ENCODE measurements at places on chromosomes 7 and 10.
A peak's percentile ranks its signal among the peaks of the same experiment; 100 is the strongest.

GRCh38 chr10:58972576-58973234 lies 203.7 kb upstream of the PHYHIPL start:
- DNase-seq, result no peak

DNA sequence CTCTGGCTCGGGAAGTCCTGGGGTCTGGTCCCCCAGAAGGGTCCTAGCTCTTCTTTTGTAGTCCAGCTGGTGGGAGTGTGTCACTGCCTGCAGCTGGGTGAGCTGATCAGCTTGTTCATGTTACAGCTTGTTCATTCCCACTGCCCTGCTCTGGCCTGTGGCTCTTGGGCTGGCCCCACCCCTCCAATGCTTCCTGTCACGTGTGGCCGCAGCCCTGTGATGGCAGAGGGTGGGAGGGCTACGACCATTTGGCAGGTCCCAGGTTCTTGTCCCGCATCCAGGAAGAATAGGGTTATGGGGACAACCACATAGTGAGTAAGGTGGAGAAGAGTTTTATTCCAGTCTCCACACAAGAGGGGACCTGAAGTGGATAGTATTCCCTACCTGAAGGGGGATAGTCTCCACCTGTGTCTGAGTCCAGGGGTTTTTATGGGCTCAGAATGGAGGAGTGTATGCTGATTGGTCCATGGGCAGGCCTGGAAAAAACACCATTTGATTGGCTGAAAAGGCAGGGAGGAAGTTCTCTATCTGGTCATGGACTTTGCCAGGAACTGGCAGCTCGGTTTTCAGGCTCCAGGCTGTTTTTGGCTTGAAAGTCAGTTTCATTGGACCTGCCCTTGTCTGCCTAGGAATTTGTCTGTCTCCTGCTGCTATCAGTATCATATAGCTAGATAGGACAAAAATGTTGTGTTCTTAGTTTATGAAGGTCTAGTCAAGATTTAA lies 13.1 kb downstream of the SDHAF3 start:
- DNase-seq, result no peak

DNA sequence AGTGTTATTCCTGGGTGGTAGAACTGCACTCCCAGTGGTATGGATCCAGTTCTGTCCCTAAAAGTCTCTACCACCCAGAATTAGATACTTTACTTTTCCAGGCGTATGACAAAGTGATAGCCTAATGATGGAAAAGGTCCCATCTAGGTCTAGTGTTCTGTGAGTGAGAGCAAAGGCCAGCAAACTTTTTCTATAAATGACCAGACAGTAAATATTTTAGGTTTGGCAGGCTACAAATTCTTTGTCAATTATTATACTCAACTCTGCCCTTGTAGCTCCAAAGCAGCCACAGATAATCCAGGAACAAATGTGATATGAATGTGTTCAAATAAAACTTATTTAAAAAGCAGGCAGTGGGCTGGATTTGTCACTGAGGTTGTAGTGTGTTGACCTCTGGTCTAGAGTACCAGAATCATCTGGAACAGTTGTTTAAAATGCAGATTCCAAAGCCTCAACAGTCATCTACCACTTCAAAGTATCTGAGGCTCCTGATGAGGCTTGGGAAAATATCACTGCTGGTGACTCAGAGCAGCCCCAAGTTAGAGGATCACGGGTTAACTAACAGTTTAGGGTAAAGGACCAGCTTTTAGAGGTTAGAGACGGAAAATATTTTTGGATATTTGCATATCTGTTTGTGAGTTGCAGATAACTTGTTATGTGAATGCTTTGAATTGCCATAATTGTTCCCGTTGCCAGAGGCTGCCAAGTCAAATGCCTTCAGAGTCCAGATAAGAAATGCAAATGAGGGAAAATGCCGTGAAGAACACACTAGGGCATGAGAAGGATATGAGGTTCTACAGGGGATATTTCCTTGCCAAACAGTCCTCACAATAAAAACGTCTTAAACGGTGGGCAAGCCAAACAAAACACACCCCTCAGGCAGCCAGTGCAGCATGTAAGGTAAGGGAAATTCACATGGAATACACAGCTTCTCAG lies 19.4 kb downstream of the NRAP start:
- DNase-seq, result no peak

DNA sequence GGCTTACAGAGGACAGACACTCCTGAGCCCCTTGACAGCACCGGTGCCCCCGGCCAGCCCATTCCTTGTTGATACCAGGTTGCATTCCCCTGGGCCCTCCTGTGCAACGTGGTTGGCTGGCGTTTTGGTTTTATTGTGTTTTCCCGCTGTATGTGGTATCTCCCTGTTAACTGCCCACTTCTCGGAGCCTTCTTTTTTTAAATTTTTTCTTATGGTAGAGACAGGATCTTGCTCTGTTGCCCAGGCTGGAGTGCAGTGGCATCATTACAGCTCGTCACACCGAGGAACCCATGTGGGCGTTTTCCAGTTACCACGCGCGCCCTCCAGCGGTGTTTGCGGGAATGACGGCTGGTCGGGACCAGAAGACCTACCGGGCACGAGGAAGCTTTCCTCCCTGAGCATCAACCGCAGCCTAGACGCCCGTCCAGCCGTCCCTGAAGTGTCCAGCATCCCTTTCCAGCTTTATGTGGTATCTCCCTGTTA lies 16.9 kb upstream of the ZFAND2A start:
- peak; percentile 69 for DNase-seq

GRCh38 chr7:40874756-40875155 lies 740.0 kb downstream of the SUGCT start:
- DNase-seq, result no peak

DNA sequence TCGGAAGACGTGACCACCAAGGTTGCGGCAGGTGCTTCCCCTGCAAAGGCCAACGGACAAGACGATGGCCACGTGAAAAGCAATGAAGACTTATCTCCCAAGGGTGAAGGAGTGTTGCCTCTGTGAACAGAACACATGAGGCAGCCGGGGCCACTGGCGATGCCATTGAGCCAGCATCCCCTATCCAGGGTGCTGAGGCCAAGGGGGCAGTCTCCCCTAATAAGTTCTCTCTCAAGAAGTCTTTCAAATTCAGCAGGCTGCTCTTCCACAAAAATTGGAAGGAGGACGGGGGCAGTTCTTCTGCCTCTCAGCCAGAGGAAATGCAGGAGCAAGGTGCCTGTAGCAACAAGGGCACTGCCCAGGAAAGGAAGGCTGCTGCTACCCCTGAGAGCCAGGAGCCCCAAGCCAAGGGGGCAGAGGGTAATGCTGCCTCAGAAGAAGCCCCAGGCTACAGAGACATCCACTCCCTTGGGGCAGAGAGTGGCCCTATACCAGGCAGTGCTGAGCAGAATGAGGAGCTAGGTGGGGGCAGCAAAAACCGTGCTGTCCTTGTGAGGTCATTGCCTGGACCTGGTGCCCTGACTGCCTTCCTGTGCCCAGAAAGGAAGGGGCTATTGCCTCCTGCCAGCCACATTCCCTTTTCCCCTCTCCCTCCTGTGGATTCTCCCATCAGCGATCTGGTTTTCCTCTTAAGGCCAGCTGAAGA lies 17.3 kb downstream of the NT5C2 start:
- no peak for DNase-seq

DNA sequence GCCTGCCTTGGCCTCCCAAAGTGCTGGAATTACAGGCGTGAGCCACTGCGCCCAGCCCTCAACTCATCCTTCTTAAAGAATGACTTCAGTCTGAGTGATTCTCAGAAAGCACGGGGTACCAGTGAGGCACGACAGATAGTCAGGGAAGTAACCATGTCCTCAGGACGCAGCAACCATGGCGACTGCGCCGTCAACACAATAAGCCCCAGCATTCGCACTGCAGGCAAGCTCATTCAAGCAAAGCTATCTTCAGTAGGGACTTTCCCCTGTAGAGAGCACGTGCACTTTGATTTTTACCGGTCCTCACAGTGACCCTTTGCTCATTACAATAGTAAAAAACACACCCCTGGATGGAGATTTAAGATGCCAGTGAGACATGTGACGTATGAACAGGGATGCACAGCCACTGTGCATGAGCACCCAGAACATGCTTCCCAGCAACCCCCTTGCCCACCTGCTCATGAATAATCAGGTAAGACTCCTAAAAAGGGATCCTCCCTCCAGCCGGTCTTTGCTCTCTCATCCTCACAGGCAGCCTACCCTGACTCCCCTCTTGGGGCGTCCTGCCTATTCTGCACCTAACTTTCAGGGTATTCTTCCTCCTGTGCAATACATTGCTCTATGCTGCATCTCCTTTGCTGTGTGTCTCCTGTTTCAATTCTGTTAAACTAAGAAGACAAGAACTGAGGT lies 9.1 kb downstream of the WDR86 start:
- DNase-seq, result no peak

DNA sequence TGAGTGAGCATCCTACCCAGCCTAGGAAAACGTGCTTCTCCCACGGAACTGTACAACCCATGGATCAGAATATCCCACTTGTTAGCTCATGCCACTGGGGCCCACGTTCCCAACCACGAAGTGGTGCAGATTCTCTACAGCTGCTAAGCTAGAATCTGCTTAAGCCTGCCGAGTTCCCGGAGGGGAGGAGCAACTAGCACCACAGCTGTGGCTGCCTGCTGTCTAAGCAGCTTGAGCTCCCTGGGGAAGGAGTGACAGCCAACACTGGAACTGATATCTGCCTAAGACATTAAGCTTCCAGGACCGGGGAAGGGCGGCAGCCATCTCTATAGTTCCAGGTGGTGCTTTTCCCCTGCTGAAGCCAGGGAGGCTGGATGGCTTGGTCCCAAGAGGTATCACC lies 334.7 kb upstream of the CHRM2 start:
- no peak for DNase-seq

DNA sequence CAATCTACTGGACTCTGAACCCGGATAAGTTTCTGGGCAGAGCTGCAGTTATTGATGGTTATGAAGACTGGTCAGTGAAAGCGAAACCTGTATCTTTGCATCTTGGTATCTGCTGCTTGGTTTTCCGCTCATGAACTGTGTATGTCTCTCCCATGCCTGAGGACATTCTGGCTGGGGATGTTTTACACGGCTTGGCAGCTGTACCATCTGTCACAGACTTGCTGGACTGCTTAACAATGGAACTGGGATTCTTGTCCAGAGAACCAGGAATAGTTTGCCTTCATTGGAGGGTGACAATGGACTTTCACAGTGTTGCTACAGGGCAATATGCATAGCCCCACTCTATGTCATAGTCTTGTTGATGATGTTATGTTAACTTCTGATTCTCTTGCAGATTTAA lies 119.9 kb upstream of the TMEM106B start:
- no peak for DNase-seq

DNA sequence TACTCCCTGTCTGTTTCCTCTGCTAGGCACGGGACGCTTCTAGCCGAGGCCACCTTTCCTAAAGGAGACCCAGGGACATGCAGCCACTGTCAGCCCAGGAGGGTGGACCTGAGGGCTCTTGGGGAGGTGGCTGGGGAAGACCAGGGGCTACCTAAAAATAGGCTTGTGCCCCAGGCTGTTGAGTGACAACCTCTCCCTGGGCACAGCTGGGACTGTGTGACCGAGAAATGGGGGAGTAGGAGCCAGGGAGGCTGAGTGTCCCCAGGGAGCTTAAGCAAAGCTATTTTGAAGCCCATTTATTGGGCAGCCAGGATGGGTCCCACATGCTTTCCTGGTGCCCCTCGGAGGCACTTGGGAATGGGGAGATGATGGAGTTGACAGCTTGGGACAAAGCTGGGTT lies 63.8 kb downstream of the CALML3 start:
- DNase-seq, result no peak

DNA sequence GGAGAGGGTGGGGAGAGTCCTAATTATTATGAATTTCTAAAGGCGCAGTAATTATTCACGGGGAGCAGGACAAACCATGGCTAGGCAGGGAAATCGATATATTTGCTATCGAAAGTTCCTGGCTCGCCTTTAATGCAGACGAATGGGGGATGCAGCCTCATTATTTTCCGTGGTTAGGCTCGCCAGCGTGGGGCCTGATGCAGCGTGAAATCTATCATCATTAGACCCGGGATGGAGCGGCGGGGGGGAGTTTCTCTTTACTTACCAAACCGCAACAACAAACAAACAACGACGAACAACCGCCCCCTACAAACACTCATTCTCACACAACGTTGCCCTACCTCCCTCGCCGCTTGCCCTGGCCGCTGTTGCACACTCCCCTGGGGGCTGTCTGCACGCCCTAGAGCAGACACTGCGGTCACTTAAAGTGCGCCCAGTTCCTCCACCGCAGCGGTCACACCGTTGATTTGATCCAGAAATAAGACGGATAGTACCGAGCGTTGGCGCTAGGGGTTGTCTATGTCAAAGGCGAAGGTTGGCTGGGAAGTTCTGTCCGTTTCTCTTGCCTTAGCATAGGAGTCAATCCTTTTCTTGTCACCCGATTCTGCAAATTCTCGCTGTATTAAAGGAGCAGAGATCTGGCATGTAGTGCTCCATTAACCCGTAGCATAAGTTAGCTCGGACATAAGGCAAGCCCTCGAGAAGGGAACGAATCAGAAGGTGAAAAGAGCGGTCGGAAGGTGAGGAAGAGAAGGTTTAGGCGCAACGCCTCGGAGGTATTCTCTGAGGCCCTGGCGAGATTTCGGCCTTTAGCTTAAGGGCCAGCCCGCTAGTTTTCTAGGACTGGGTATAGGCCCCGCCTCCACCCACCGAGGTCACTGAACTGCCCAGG lies 10.4 kb downstream of the NXPH1 start:
- no peak for DNase-seq

DNA sequence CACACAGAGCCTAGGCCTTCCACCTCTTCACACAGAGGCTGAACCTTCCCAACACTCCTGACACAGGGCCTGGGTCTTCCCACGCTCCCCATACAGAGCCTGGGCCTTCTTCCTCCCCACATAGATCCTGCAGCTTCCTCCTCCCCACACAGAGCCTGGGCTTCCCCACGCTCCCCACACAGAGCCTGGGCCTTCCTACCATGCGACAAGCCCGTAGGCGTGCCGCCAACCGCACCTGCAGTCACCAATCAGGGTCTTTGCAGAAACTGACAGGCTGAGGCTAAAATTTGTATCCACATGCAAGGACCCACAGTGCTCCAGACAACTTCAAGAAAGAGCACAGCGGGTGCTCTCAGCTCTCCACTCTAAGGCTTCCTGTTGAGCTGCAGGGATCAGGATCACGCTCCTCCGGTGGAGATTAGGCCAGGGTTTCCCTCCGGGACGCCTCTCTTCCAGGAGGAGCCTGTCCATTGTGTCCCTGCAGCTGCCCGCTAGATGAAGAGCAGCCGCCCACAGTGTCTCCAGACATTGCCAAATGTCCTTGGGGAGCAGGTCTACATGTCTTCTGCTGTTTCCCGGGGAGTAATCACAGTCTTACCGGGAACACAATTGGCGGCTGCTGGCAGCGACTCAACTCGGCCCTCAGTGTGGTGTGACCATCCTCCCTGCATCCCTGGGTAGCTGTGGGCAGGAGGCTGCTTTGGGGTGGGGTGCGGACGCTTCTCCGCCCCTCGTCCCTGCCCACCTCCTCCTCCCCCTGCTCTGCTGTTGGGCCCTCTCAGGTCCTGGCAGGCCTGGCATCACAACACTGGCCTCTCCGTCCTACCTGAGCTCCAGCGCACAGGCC lies 9.7 kb downstream of the CFAP46 start:
- DNase-seq, result no peak

GRCh38 chr7:129889133-129889844 lies 63.5 kb downstream of the UBE2H start:
- DNase-seq, result no peak

- no peak for DNase-seq
Measured at GRCh38 chr7:17772581-17773288, 167.6 kb downstream of the SNX13 start.
